Lung microvascular endothelial cell (primary cell): ENCODE measurements at places on chromosomes 13 and 19. TPM values are rescaled to one million over a fixed set of nuclear protein-coding genes. Genes with fewer than 3 reads are reported as not detected.

- DNase-seq, result no peak
These were observed 25.2 kb downstream of the SPATA13 start for GRCh38 chr13:24185591-24186232.

DNA sequence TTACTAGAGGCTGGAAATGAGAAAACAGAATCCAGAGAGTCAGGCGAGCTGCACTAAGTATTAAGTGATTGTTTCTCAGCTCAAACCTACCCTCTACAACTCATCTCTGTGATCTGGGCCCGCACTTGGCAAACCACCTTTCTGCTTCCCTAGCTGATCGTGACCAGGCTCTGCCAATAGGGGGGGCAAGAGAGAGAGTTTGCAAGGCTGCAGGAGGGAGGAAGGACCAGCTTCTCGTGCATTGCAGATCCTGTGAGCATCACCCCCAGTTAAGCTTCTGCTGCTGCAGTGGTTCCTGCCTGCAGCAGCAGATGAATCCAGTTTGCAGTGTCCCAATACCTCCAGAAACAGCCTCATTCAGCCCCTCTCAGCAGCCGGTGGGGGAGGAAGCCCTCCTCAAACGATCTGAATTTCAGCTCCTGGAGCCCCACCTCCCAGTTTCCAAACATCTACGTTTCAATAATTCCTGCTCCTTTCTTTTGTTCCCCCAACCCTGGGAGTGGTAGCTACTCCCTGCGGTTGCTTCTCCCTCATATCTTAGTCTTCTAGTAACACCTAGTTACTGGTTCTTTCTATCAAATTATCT is 20.0 kb downstream of the XRCC1 start:
- DNase-seq, result peak; percentile 84

DNA sequence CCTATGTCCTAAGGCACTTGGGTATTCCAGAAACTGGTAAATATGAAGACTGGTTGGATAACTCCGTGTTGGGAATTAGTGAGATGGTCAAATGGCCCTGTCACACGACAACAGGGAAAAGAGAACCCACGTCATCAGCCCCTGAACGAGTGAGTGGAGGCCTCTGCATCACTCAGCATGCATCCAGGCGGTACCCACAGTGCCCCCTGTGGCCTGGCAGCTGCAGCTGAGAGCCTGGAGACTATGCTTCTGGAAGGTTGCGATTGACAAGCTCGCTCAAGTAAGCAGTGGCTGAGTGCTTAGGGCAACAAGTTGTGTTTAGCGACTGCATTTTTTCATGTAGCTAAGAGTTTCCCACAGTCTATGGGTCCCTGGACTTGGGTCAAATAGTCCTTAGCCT is 55.9 kb downstream of the COL4A2 start:
- no peak for DNase-seq

DNA sequence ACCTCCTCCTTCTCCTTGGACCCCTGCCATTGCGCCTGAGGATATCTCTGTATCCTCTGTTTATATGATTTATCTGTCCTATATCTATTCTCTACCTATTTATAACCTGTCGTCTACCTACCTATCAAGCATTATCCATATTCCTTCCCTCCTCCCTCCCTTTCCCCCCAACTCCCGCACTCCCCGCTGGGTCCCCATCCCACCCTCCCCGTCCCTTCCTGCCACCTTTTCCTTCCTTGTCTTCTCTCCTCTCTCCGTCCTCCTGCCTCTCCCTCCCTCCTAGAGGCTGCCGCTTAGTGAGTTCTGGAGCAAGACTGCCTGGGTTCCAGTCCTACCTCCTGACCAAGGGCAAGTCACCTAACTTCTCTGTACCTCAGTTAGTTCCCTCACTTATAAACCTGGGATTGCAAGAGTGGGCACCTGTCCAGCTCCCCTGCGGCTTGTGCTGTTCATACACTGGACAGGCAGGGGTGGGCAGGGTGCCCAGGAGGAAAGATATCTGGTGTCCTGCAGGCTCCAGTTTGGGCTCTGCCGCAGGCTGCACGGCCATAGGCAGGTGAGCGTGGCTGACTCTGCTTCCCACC is 16.1 kb downstream of the TTYH1 start:
- peak; percentile 54 for DNase-seq

DNA sequence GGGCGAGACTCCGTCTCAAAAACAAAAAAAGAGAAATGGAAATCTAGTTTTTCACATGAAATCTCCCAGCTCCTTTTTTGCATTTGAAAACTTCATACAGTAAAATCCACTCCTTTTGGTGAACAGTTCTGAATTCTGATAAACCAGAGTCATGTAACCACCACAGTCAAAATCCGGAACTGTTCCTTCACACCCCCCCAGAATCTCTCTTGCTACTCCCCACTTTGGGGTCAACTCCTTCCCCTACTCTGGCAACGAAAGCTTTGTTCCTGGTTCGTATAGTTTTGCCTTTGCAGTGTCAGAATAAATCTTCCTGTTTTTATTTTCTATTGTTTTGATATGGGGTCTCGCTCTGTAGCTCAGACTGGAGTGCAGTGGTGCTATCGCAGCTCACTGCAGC is 23.7 kb downstream of the RCN3 start:
- no peak for DNase-seq

DNA sequence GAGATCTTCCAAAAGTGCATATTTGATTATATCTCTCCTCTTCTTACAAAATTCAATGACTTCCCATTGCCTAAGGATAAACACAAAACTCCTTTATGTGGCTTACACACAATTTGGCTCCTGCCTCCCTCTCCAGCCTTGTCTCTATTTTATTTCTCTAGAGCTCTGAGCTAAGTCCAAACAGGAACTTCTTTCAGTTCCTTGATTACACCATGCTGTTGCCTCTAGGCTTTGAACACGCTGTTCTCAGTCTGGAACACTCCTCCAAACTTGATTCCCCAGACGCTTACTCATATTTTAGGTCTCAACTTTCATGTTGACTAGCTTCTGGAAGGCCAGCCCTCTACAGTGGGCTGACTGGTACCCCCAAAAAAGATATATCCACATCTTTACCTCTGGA is 258.5 kb downstream of the COG6 start:
- DNase-seq, result peak; percentile 55

GRCh38 chr13:113507505-113508345 is 17.2 kb upstream of the DCUN1D2 start:
- no peak for DNase-seq

DNA sequence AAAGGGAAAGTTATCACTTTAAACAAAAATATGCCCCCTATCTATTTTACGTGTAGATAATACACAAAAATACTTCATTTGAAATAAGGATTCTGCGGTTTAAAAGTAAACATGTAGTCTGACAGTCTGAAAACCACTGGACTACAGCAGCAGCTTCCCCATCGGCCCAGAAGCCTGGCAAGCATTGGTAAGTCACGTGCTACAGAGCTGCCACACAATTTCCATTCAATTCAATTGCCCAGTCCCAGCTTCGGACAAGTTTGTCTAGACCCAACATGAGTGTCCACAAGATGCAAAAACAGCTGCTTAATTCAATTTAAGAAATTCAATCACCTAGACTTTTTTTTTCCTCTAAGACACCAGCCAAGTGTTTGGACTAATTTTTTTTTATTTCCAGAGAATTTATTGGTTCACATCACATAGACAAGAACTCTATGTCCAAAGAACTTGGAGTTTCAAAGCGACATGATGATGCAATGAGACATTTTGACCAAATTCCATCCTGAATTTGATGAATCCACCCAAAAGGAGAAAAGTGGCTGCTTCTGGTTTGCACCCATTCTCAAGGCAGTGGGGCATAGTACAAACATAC is 458.9 kb downstream of the COG6 start:
- no peak for DNase-seq

GRCh38 chr13:110162053-110162452 is 144.9 kb downstream of the COL4A1 start:
- no peak for DNase-seq

- DNase-seq, result no peak
These were observed 32.5 kb downstream of the MCF2L start for GRCh38 chr13:113001241-113002140.

DNA sequence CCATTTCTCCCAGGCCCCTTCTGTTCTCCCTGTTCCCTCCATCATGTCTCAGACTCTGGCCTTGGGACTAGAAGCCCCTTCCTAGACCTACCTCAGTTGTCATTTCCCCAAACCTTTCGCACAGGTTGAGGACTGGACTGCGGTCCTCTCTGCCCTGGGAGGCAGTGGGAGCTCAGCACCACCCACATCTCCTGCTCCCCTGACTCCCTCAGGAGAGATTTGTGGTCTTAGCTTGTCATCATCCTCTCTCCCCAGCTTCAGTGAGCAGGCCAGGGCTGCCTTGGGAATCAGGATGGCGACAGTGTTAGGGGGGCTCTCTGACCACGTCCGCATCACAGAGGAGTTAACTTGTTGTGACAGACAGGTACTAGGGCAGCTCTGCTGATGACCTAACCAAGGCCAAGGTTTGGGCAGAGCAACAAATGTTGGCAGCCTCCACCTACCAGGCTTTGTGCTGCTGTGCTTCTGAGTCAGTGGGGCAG is 25.6 kb upstream of the RNF17 start:
- no peak for DNase-seq

ZNF560 gene
- under 0.01 TPM in 2 replicates for total RNA-seq

FBL gene
- 104 and 146 TPM in 2 replicates for total RNA-seq

SIGLEC6 gene
- not detected in 2 replicates for total RNA-seq

ZNF20 gene
- total RNA-seq, result 2.2 and 3.2 TPM in 2 replicates

TRPC4 gene
- under 0.01 and 0.20 TPM in 2 replicates for total RNA-seq

FGF22 gene
- total RNA-seq, result not detected in 2 replicates

FGF21 gene
- under 0.01 TPM in 1 of 2 replicates, not detected in the other for total RNA-seq

OLFM4 gene
- total RNA-seq, result under 0.01 TPM in 1 of 2 replicates, not detected in the other

KIR2DL4 gene
- not detected in 2 replicates for total RNA-seq

OVOL3 gene
- not detected in 2 replicates for total RNA-seq

NCAN gene
- total RNA-seq, result not detected in 2 replicates

CYP2F1 gene
- total RNA-seq, result not detected in 2 replicates
